ENCODE measurements at places on chromosomes 5 and 9.

GRCh38 chr5:95949810-95950209 is 11.8 kb downstream of the ELL2 start:
- no peak for DNase-seq

- no peak for DNase-seq
Measured at GRCh38 chr9:77965445-77966123, 66.0 kb downstream of the GNAQ start.

GRCh38 chr5:154196955-154197652 is 6.6 kb downstream of the GALNT10 start:
- no peak for DNase-seq

DNA sequence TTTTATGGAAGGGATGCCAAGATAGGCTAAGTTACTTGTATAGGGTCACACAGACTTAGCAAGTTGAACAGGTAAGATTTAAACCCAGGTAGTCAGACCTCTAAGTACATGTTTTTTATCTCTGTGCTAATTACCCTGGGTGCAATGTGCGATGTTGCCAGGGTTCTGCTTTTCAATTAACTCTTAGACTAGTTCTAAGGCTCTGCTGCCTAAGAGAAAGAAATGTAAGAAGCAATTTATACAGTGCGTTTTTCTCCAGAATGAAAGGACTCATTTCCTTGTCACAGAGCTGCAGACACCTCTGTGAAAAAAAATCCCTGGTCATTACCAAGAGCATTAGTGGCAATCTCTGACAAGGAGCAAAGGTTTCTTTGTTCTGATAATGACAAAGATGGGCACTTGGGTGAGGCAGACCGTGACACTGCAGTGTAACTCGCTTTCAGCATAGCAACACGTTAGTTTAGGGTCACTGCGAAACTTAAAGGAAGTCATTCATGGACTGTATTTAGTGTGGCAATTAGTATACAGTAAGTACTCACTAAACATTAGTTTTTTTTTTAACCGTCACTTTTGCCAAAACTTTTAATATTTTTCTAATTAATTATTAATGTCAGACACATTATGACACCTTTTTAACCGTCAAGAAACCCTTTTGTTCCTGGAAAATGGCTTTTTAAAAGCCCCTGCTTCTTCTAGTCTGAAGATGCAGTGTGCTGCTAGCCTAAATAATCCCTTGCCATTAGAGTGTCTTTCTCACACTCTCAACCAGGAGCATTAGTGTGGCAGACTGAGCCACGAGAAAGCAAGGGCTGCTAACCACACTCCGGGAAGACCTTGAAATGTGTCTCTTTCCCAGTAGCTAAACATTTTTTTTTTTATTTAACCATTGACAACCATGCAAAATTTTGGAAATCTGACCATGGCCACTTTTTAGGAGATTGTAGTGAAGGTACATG is 520.0 kb upstream of the C9orf72 start:
- DNase-seq, result no peak

- no peak for DNase-seq
Measured at GRCh38 chr5:165620394-165620793, 2115.0 kb downstream of the MAT2B start.

- no peak for DNase-seq
Measured at GRCh38 chr9:126621061-126621918, 7.6 kb downstream of the LMX1B start.

DNA sequence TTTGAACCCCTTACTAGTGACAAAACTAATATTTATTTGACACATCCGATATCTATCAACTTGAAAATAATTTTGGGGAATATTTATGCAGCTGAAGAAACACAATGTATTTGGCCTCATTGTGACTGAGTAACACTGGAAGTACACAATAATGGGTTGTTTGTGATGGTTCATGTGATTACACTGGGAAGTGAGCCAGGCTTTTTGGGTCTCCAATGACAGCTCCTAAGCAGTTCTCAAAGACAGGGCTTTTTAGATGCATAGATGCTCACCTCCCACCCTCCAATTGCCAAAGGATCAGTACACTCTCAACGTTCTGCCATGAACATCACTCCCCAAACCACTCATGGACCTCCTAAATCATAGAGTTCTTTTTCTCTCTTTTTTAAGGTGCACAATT is 170.0 kb downstream of the SLC24A2 start:
- no peak for DNase-seq

DNA sequence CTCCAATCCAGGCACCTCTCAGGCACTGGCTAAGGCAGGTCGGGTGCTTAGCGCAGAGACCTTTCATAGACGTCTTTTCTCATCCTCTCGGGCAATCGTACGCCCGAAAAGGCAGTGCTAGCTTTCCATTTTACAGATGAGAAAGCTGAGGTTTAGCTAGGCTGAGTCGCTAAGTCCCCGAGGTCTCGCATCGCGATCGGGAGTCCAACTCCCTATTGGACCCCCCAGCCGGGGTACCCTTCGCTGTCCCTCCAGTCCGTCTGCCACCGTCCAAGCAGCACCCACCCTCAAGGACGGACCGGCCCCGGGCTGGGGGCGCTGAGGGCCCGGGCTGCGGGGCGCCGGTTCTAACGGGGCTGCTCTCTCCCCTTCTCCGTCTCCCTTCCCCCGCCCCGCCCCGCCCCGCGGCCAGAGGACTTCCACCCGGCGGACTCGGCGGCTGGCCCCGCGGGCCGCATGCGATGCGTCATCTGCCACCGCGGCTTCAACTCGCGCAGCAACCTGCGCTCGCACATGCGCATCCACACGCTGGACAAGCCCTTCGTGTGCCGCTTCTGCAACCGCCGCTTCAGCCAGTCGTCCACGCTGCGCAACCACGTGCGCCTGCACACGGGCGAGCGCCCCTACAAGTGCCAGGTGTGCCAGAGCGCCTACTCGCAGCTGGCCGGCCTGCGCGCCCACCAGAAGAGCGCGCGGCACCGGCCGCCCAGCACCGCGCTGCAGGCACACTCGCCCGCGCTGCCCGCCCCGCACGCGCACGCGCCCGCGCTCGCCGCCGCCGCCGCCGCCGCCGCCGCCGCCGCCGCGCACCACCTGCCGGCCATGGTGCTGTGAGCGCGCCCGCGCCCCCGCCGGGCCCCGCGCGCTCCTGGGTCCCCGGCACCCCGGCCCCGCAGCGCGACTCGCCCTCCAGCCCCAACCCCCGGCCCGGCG is 12.5 kb upstream of the EXOSC2 start:
- no peak for DNase-seq

GRCh38 chr5:74990194-74990593 is 62.2 kb downstream of the GCNT4 start:
- DNase-seq, result no peak

DNA sequence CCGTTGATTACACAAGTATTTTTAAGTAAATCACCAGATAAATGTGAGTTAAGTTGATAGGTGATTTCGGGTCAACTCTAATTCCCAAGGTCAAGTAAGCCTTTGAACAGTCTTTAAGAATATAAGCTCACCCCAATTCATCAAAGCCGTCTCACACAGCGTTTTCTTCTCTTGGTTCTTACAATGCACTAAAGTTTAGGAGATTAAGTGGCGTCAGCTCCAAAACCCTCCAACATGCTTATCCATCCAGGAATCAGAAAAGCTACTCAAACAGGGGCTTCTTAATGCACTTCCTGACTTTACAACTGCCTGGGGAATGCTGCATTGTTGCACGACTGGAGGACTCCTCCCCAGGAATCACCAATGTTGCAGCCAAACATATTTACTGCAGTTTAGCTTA is 206.2 kb upstream of the EFNA5 start:
- DNase-seq, result no peak

- no peak for DNase-seq
Measured at GRCh38 chr5:135878156-135878620, 17.5 kb downstream of the IL9 start.

- DNase-seq, result no peak
Measured at GRCh38 chr9:98484162-98484561, 224.6 kb downstream of the GABBR2 start.

DNA sequence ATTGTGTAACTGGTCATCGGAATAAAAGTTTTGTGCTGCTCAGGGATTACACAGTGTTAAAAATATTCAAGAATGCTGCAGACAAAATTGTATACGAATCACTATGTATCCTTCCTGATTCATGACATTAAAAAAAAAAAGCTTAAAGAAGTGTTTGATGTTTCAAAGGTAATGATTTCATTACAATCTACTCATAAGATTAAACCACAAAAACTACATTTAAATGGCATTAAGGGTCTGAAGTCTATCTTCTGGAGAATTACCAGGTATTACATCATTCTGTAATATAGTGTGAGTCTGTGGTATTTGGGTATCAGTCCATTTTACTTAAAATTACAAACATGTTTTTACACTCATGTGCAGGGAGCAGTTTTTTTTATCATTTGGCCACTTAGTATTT is 324.4 kb downstream of the NDUFS4 start:
- DNase-seq, result no peak

Data from esophagus squamous epithelium (tissue), 5 donors.